OCI-M1 (cell line): ENCODE measurements at places on chromosomes 3 and 15.

- DNase-seq = no peak
Measured at GRCh38 chr15:37108381-37109167, 8.2 kb upstream of the MEIS2 start.

GRCh38 chr3:172159962-172160538, 120.7 kb downstream of the FNDC3B start:
- DNase-seq = peak; percentile 61

GRCh38 chr3:14317057-14317553, 85.3 kb upstream of the SLC6A6 start:
- DNase-seq = no peak

GRCh38 chr15:26882112-26882511, 15.2 kb downstream of the GABRA5 start:
- no peak for DNase-seq

DNA sequence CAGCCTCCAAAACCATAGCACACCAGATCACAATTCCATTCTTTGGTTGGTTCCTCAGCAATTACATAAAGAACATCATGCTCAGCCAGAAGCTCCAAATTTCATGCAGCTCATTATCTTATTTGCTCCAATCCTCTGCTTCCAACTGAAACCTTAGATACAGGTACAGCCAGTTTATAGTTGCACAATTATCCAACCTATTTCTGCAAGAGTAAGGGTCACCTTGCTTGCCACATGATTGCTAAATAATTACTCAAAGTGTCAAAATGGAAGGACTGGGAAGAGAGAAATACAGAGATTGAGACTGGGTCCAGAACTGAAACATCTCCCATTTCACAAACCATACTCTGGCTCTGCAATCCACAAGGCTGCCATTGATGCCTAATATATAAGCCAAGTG, 23.4 kb upstream of the SHC4 start:
- DNase-seq = no peak
